Upper lobe of right lung (tissue), 1 donor: ENCODE measurements at places on chromosomes 12 and 14.
A peak's percentile ranks its signal among the peaks of the same experiment; 100 is the strongest.

- no peak for DNase-seq
Measured at GRCh38 chr14:53367644-53368026, 214.5 kb upstream of the DDHD1 start.

GRCh38 chr14:65958664-65959562 is 527.3 kb upstream of the CCDC196 start:
- DNase-seq = no peak

DNA sequence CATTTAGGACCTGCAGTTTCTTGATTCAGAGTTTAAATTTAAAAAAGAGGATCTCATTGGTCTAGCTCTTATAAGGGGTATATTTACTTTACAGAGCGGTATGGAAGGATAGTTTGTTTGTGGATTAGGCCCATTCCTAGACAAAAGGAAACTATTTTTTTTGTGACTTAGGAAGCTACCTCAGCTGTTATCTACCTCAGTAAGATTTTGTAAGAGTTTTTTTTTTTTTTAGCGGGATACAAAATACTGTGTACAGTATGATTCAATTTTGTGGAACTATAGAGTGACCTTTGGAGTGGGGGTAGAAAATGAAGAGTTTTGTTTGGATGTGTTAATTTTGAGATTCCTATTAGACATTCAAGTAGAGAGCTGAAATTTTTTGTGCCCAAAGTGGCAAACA is 104.6 kb upstream of the ATF1 start:
- DNase-seq = no peak

GRCh38 chr12:119444462-119445044 is 110.0 kb downstream of the CCDC60 start:
- DNase-seq = no peak

- no peak for DNase-seq
Measured at GRCh38 chr14:98792171-98792570, 479.8 kb downstream of the BCL11B start.

- no peak for DNase-seq
Measured at GRCh38 chr14:52315355-52315718, 1.2 kb downstream of the PTGER2 start.

GRCh38 chr12:88856201-88856600 is 275.9 kb upstream of the KITLG start:
- no peak for DNase-seq

DNA sequence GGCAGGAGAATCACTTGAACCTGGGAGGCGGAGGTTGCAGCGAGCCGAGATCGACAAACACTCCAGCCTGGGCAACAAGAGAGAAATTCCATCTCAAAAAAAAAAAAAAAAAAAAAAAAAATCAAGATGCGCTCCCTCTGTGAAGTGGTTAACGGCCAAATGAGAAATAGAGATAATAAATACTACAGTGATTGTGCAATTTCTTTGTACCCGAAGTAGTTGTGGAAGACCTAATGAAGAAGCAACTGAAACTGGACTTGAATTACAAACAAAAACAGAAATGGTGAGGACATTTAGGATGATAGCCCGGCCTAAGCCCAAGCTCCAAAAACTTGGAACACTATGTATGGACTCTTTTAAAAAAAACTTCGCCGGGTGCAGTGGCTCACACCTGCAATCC is 44.2 kb upstream of the CDK17 start:
- no peak for DNase-seq

GRCh38 chr14:96037891-96038557 is 1.1 kb upstream of the C14orf132 start:
- peak; percentile 88 for DNase-seq

DNA sequence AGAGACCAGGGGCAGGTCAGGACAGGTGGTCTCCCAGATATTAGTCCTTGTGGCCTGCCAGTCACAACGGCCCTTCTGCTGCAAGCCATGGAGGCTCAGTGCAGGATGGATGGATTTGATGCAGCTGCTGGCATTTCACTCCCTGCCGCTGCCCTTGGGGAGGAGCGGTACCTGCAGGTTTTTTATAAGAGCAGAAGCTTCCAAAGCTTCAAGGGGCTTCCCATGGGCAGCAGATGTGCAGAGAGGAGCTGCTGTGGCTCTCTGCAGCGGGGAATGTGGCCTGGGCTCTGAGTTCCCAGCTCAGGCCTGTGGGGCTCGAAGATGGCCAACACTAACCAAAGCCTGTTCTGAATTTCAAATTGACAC is 379.3 kb downstream of the DPF3 start:
- no peak for DNase-seq
